ENCODE measurements at places on chromosomes 6 and 20. TPM values are rescaled to one million over a fixed set of nuclear protein-coding genes. Genes with fewer than 3 reads are reported as not detected.

Gene FAM83B
- not detected for total RNA-seq

GRCh38 chr6:71224011-71224410 is 64.6 kb upstream of the OGFRL1 start:
- DNase-seq = no peak
- H3K4me1 ChIP-seq = peaks cover 32% of the 10 kb centered on the region
- no peak overlapping the region for H3K27ac ChIP-seq
- no peak overlapping the region for H3K4me3 ChIP-seq

- H3K4me3 ChIP-seq = peak overlapping the region; percentile 32
- no peak overlapping the region for H3K27ac ChIP-seq
- H3K27me3 ChIP-seq = no peaks in the 10 kb centered on the region
Measured at GRCh38 chr6:28597217-28597835, 71.6 kb downstream of the GPX5 start.

DNA sequence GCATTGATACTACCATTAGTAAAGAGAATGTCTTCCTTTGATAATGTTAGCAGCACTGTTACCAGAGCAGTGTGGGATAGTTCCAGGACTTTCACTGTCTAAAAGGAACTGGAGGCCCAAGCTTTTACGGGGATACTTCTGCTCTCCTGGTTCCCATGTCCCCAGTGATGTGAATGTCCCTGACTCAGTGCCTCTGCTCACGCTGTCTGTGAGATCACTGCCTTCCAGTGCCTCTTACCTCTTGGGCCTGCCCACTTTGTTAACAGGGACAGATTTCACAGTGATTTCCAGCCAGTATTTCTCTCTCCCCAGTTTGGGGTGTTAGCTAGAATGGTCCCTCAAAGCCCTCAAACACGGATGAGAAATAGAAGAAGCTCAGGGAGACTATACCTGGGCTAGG is 14.4 kb downstream of the PTPRA start:
- peaks cover 7% of the 10 kb centered on the region for H3K36me3 ChIP-seq
- H3K4me3 ChIP-seq = no peak overlapping the region
- H3K4me1 ChIP-seq = peaks cover 9% of the 10 kb centered on the region
- DNase-seq = no peak
- H3K27me3 ChIP-seq = no peaks in the 10 kb centered on the region

Gene CRNKL1
- total RNA-seq = 34.7 TPM

DNA sequence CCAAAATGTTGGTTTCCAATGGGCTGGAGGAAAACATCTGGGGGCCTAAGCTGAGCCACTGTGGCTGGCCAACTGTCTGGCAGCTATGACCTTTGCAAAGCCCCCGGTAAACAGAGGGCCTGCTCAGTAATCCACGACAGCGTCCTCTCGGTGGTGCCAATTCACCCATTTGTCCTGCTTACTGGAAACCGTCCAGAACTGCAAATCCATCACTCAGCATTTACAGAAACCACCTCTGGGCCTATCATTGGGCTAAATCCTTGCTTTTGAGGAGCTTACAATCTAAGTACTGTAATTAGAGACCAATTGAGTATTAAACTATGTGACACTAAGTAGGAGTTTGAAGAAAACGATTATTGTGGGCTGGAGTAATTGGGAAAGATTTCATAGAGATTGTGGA is 31.0 kb downstream of the ADAT2 start:
- H3K4me3 ChIP-seq = no peak overlapping the region
- no peaks in the 10 kb centered on the region for H3K36me3 ChIP-seq
- H3K27ac ChIP-seq = no peak overlapping the region
- H3K27me3 ChIP-seq = no peaks in the 10 kb centered on the region
- no peaks in the 10 kb centered on the region for H3K4me1 ChIP-seq
- DNase-seq = no peak

- no peak overlapping the region for H3K27ac ChIP-seq
- peaks cover 1% of the 10 kb centered on the region for H3K4me1 ChIP-seq
- H3K36me3 ChIP-seq = no peaks in the 10 kb centered on the region
- H3K27me3 ChIP-seq = no peaks in the 10 kb centered on the region
- no peak overlapping the region for H3K4me3 ChIP-seq
Measured at GRCh38 chr6:26097268-26097875, 10.1 kb downstream of the HFE start.

Gene RPS21
- total RNA-seq = 1,057 TPM

DNA sequence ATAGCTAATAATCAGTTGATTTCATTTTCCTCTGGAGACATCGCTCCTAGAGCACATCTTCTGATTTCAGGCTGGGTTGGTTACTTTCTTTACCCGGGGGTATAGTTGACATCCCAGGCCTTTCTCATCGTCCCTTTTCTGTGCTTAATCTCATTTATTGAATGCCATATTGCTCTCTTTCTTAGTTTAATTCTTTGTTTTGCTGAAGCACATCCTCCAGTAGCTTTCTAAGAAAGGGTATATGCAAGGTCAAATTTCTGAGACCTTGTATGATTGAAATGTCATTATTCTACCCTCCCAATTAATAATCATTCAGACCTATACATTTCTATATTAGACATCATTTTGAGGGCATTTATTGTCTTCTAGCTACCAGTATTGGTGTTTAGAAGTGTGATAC is 2.6 kb upstream of the C20orf141 start:
- H3K4me1 ChIP-seq = peaks cover 14% of the 10 kb centered on the region
- no peak overlapping the region for H3K4me3 ChIP-seq
- no peak for DNase-seq
- H3K27me3 ChIP-seq = no peaks in the 10 kb centered on the region
- no peaks in the 10 kb centered on the region for H3K36me3 ChIP-seq

Gene FAM217B
- 3.8 TPM for total RNA-seq

GRCh38 chr20:2516399-2516798 is 7.7 kb upstream of the ZNF343 start:
- no peaks in the 10 kb centered on the region for H3K27me3 ChIP-seq
- H3K36me3 ChIP-seq = no peaks in the 10 kb centered on the region
- peaks cover 8% of the 10 kb centered on the region for H3K4me1 ChIP-seq

Gene TNFRSF21
- total RNA-seq = 0.68 TPM

GRCh38 chr20:52201395-52201794 is 9.8 kb upstream of the ZFP64 start:
- H3K27me3 ChIP-seq = no peaks in the 10 kb centered on the region
- H3K4me1 ChIP-seq = no peaks in the 10 kb centered on the region
- H3K4me3 ChIP-seq = no peak overlapping the region
- DNase-seq = no peak
- H3K27ac ChIP-seq = no peak overlapping the region

- peaks cover 11% of the 10 kb centered on the region for H3K4me1 ChIP-seq
- no peaks in the 10 kb centered on the region for H3K36me3 ChIP-seq
- H3K4me3 ChIP-seq = no peak overlapping the region
- H3K27ac ChIP-seq = no peak overlapping the region
- H3K27me3 ChIP-seq = no peaks in the 10 kb centered on the region
Measured at GRCh38 chr6:129787816-129788215, 73.3 kb downstream of the TMEM244 start.

DNA sequence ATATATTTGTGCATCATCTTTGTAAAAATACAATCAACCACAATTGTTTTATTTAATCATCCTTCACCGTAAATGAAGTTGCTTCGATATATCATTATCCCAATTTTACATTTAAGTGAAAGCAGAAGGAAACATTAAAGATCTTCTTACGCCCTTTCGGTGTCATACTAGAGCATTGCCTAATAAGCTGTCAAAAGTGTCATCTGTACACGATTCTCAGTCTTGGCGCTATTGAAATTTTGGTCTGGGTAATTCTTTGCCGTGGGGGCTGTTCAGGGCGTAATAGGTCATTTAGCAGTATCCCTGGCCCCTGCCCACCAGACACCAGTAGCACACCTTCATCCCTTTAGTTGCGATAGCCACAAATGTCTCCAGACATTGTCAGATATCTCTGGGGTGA is 40.4 kb upstream of the TMEM170B start:
- peaks cover 6% of the 10 kb centered on the region for H3K4me1 ChIP-seq
- H3K36me3 ChIP-seq = no peaks in the 10 kb centered on the region
- H3K4me3 ChIP-seq = no peak overlapping the region
- no peak for DNase-seq

Gene DEK
- 354 TPM for total RNA-seq

Gene PGBD1
- total RNA-seq = 13.4 TPM

DNA sequence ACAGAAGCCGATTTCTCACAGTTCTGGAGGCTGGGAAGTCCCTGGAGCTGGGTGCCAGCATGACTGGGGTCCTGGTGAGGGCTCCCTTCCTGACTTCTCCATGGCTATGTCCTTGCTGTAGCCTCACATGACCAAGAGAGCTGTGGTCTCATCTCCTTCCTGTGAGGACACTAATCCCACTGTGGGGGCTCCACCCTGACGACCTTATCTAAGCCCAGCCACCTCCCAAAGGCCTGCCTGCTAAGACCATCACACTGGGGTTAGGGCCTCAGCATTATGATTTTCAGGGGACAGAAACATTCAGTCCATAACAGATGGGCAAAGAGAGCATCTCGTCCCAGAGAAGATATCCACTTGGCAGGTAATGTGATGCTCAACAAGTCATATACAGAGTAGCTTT is 16.8 kb downstream of the RPP40 start:
- no peak overlapping the region for H3K4me3 ChIP-seq
- H3K27me3 ChIP-seq = no peaks in the 10 kb centered on the region
- no peaks in the 10 kb centered on the region for H3K4me1 ChIP-seq
- no peak overlapping the region for H3K27ac ChIP-seq
- no peaks in the 10 kb centered on the region for H3K36me3 ChIP-seq

Gene RNF39
- not detected for total RNA-seq

DNA sequence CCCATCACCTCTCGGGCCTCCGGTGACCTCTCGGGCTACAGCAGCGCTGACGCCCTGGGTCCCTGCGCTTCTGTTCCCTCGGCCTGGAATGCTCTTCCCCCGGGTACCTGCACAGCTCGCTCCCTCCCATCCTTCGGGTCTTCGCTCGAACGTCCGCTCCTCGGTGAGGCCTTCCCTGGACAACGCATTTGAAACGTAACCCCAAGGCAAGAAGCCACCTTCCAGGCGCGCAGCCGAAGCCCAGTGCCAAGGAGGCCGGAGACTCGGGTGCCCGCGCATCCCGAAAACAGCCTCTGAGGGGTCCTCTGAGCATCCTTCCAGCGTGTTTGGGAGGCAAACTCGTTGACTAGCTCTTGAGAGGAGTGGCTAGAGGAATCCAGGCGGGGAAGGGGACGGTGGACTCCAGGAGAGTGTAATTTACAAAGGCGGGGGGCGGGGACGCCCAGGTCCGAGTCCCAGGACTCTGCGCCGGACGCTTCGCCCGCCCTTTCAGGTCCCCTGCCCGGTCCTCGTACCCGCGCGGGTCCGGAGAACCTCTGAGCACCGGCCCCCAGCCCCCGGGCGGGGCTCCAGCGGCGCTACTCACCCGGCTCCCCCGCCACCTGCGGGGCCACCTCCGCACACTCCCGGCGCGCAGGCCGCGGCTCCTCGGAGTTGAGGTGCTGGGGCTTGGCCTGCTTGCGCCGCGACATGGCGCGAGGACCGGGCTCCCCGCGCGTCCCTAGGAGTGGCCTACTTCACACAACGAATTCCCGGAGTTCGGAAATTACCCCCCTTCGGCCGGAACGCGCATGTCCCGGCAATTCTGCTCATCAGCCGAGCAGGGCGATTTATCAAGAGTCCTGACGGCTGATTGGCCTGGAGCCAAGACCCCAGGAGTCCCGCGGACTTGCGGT is 86.8 kb downstream of the ZFP64 start:
- DNase-seq = no peak
- H3K36me3 ChIP-seq = no peaks in the 10 kb centered on the region
- H3K4me3 ChIP-seq = no peak overlapping the region
- H3K27ac ChIP-seq = no peak overlapping the region
- H3K4me1 ChIP-seq = no peaks in the 10 kb centered on the region

DNA sequence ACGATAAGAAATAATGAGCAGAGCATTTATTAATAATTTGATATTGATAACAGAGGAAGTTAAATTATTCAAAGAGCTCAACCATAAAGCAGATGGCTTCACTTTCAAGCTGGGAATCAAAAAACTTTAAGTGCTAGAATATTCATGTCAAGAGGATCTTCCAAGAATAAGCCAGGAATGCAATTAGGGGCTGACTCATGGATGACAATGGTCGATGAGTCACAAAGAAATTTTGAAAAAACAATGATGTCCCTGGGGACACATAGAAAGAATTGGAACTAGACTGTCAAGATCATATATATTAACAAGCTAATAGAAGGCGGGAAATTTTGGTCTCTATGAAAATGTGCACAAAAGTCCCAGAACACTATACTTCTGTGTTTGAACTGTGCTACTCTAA is 304.1 kb downstream of the LAMA2 start:
- peaks cover 26% of the 10 kb centered on the region for H3K4me1 ChIP-seq
- DNase-seq = no peak
- H3K27me3 ChIP-seq = no peaks in the 10 kb centered on the region
- H3K4me3 ChIP-seq = no peak overlapping the region

- H3K4me3 ChIP-seq = no peak overlapping the region
- no peak overlapping the region for H3K27ac ChIP-seq
Measured at GRCh38 chr20:26205350-26205749, 508.7 kb upstream of the ZNF337 start.

- no peaks in the 10 kb centered on the region for H3K4me1 ChIP-seq
- H3K27ac ChIP-seq = no peak overlapping the region
- no peak for DNase-seq
- H3K4me3 ChIP-seq = no peak overlapping the region
- H3K27me3 ChIP-seq = no peaks in the 10 kb centered on the region
- H3K36me3 ChIP-seq = no peaks in the 10 kb centered on the region
Measured at GRCh38 chr6:23890543-23891227, 235.3 kb upstream of the NRSN1 start.

GRCh38 chr6:31418251-31418650 is 14.9 kb downstream of the MICA start:
- no peak overlapping the region for H3K27ac ChIP-seq
- H3K4me1 ChIP-seq = no peaks in the 10 kb centered on the region
- H3K4me3 ChIP-seq = no peak overlapping the region
- no peaks in the 10 kb centered on the region for H3K27me3 ChIP-seq
- peaks cover 36% of the 10 kb centered on the region for H3K36me3 ChIP-seq
- DNase-seq = no peak

Gene TPBG
- 37.7 TPM for total RNA-seq

GRCh38 chr6:128963561-128963960 is 80.6 kb downstream of the LAMA2 start:
- H3K27me3 ChIP-seq = no peaks in the 10 kb centered on the region
- peak; percentile 26 for DNase-seq
- peaks cover 20% of the 10 kb centered on the region for H3K4me1 ChIP-seq
- H3K27ac ChIP-seq = no peak overlapping the region
- no peak overlapping the region for H3K4me3 ChIP-seq

- 0 out of 2 replicates have a peak, but pooled peaks cover 6% of the 10 kb centered on the region for H3K4me1 ChIP-seq
- no peak for DNase-seq
- no peaks in the 10 kb centered on the region for H3K27me3 ChIP-seq
- no peaks in the 10 kb centered on the region for H3K36me3 ChIP-seq
- H3K4me3 ChIP-seq = no peak overlapping the region
Measured at GRCh38 chr6:88367248-88367647, 201.1 kb upstream of the CNR1 start.

GRCh38 chr6:31617010-31617409 is 2.0 kb downstream of the AIF1 start:
- no peak overlapping the region for H3K27ac ChIP-seq
- no peaks in the 10 kb centered on the region for H3K4me1 ChIP-seq
- H3K27me3 ChIP-seq = no peaks in the 10 kb centered on the region
- H3K4me3 ChIP-seq = no peak overlapping the region
- peaks cover 14% of the 10 kb centered on the region for H3K36me3 ChIP-seq

Measured in SJSA1 (cell line).